ENCODE measurements at places on chromosomes 4 and X.

- no peak for DNase-seq
Observed at GRCh38 chr4:34566091-34566490, 1678.2 kb downstream of the ARAP2 start.

DNA sequence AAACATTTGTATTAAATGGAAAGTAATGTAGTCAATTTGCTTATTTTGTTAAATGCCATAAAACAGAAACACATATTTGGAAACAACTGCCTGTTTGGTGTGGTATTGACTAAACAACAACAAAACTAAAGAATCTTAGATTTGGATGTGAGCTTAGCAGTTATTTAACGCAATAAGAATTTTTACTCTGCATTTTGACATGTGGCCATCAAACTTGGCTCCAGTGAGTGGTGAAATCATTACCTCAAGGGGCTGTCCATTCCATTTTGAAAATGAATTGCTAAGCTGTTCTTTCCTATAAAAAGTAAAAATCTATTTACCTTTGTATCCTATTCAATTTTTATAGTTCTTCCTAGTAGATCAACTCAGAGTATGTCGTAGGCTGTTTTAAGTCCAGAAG lies 84.2 kb downstream of the DKK2 start:
- no peak for DNase-seq

DNA sequence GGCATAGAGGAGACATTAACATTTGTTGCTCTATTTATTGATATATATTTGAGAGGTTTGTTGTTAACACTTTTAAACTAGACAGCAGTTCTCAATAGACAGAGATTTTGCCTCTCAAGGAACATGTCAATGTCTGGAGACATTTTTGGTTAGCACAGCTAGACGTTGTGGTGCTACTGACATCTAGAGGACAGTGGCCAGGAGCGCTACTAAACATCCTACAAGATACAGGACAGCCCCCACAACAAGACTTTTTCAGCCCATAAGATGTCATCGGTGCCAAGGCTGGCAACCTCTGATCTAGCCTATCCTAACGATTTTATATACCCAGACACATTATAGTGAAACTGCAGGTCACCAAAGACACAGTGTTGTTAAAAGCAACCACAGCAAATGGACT lies 18.4 kb upstream of the CTSO start:
- no peak for DNase-seq

DNA sequence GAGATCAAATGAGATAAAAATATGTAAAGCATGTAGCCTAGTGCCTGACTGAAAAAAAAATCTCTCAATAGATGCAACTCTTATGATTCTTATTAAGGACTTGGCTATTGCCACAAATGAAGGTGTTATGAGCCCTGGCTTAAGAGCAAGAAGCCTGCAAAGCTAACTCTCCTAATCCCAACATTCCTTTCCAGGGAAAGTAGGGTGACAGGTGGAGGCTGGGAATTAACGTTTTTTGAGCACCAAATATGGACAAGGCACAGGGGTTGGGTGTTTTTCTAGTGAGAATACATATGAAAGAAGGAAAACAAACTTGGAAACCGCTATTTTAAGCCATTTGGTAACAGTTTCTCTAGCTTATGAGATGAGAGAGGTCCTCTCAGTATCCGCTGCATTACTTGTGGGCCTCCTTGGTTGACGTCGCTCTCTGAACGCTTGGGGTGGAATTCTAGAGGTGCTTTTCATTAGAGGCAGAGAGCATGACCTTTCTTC lies 2.4 kb downstream of the RHOH start:
- no peak for DNase-seq

DNA sequence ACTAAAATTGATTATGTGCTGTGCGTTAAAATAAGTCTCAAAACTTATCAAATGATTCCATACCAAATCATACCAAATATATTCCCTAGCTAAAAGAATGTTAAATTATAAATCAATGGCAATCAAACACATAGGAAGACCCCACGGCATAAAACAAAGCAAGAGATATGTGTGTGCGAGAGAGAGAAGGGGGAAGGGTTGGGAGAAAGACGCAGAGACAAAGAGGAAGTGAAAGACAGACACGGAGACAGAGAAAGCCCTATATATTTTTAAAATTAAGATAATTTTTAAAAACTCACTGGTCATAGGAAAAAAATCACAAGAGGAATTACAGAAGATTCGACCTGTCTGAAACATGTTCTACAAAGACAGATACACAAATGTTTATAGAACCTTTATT lies 371.4 kb downstream of the NLGN4X start:
- no peak for DNase-seq

DNA sequence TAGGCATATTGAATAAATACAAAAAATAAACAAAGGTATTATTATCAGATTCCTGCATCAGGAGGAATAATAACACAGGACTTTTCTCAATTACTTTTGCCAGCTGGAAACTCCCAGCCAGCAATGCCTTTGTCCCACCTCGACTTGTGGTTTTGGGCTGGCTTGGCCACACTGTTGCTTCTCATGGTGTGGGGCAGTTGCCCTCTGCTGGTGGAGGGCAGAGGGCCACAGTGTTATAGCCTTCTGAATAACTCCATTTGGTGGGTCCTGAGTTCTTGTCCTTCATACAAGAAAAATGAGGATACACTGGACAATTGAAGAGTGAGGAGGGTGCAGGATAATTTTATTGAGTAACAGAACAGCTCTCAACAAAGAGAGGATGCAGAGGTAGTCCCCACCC lies 1206.0 kb upstream of the ADGRL3 start:
- no peak for DNase-seq
